ENCODE measurements at places on chromosomes 12 and 14. TPM values are rescaled to one million over a fixed set of nuclear protein-coding genes. Genes with fewer than 3 reads are reported as not detected.

The LRIG3 gene
- total RNA-seq, result not detected

DNA sequence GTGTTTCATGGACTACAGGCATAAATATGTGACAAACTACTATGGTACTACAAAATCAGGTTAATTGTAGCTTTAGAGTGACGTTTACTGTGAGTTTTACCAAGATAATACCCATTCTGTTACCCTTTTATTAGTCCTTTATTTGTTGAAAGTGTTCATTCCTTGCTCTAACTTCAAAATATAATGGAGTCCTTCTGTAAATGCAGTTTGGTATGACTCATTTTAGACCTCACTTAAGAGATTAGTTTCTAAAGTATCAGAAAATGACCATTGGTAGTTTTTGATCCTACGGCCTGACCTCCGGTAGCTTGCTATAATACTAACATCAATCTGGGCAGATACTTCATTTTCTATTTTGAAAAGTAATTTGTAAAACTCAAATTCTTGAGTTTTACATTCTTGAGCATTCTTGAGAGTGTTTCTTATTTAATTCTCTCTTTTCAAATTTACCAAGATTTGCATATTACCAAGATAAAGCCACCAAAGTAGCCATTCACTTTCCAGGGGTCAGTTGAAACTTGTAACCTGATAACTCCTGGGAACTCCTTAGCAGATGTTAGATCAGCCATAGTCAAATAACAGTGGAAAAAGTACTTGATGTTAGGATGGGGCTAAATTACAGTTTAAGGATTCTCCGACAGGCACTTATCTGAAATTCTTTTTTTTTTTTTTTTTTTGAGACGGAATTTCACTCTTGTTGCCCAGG is 4.2 kb downstream of the HSPA2 start:
- H3K27ac ChIP-seq, result no peak overlapping the region
- peaks cover 36% of the 10 kb centered on the region for H3K4me1 ChIP-seq
- H3K4me3 ChIP-seq, result no peak overlapping the region

DNA sequence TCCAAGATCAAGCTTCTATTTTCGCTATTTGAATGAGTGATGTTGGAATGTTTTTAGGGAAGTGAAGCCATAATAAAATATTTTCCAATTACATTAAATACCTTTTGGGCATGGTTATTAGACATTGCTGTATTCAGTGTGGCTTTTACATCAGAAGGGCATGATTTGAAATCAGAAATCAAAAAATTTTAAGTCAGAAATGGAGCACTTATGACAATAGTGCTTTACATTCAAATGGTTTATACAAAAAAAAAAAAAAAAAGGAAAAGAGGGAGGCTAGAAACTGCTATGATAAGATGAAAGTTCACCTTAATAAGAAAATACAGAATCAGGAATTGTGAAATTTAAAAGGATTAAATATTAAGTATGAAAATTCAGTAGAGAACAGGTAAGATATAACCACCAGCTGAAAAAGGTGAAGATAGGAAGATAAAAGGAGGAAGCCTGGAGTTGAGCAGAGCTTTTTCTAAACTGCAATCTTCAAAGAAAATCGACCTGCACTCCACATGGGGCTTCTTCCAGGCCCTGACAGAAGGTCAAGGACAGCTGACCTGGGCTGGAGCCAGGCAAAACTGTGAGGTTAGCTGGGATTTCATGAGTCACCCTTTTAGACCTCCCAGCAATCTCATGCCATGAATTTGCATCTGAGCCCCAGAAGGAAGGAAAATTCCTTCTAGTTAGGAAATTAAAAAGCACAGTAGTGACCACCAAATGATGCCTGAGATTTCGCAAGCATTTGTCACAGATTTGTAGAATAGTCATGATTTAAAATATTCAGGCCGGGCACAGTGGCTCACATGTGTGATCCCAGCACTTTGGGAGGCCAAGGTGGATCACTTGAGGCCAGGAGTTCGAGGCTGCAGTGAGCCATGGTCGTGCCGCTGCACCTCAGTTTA is 23.4 kb upstream of the BMP4 start:
- H3K27ac ChIP-seq, result no peak overlapping the region
- peaks cover 3% of the 10 kb centered on the region for H3K36me3 ChIP-seq
- no peak overlapping the region for H3K4me3 ChIP-seq
- H3K4me1 ChIP-seq, result no peaks in the 10 kb centered on the region

GRCh38 chr14:96079066-96079465 is 39.9 kb downstream of the C14orf132 start:
- no peak overlapping the region for H3K4me3 ChIP-seq
- peaks cover 20% of the 10 kb centered on the region for H3K27me3 ChIP-seq
- H3K4me1 ChIP-seq, result no peaks in the 10 kb centered on the region
- no peak for DNase-seq
- no peaks in the 10 kb centered on the region for H3K36me3 ChIP-seq

GRCh38 chr14:54104601-54105145 is 148.0 kb upstream of the BMP4 start:
- no peak overlapping the region for H3K4me3 ChIP-seq
- no peaks in the 10 kb centered on the region for H3K27me3 ChIP-seq
- no peak overlapping the region for H3K27ac ChIP-seq

DNA sequence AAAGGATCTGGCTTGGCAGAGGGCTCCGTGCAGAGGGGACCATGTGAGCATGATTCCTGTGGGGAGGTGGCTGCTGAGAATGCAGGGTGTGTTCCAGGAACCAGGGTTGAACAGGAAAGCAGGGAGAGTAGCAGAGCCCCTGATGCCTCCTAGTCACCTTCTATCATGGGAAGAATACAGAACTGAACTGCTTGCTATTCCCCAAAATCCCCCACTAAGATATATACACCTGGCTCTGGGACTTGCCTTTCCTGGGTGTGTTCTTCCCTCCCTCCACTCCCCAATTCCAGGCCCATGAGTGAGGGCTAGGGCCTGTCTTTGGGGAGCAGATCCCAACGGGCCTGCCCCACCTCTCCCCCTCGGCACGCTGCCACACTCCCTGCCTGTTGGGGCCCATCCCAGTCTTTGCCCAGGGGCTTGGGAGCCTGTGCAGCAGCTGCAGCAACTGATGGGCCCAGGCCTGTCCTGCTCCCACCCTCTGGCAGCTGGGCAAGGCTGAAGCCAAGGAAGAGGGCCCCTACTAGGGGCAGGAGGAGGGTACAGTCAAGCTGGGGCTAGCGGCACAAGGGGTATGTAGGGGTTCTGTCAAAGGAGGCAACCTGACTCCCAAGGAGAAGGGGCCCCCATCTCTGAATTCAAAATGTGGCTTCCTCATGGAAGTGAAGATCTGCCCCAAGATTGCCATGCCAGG is 3.2 kb downstream of the AJUBA start:
- no peaks in the 10 kb centered on the region for H3K4me1 ChIP-seq
- H3K27me3 ChIP-seq, result peaks cover 19% of the 10 kb centered on the region
- DNase-seq, result no peak
- no peak overlapping the region for H3K4me3 ChIP-seq
- H3K27ac ChIP-seq, result no peak overlapping the region

- peaks cover 14% of the 10 kb centered on the region for H3K27me3 ChIP-seq
- H3K4me1 ChIP-seq, result peaks cover 3% of the 10 kb centered on the region
- H3K36me3 ChIP-seq, result no peaks in the 10 kb centered on the region
- DNase-seq, result no peak
Observed at GRCh38 chr14:76104802-76105355, 46.8 kb upstream of the GPATCH2L start.
